T-helper 2 cell (primary cell): ENCODE measurements at places on chromosomes 1 and 21.

GRCh38 chr1:245156041-245156735 is 1.4 kb downstream of the KIF26B start:
- DNase-seq: peak; percentile 36

DNA sequence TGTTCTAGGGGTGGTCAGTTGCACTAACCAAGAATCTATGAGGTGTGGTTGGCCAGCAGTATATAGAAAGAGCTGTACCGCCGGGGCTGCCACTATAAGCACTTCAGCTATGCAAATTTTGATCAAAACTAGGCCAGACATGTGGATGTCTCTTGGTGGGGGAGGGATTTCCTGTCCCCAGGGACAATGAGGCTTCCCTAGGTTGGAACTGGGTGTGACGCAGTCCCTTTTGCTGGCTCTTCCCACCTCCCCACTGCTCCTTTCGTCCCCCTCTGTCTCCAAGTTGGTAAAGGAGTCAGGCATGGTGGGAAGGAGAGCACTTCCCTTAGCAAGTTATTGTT is 13.6 kb downstream of the SDCCAG8 start:
- DNase-seq: no peak

GRCh38 chr1:42913426-42914091 is 45.1 kb downstream of the SLC2A1 start:
- DNase-seq: peak; percentile 55

- DNase-seq: no peak
These were observed 153.2 kb downstream of the PRDM16 start for GRCh38 chr1:3222042-3222692.

GRCh38 chr1:235045921-235046601 is 82.6 kb downstream of the TOMM20 start:
- DNase-seq: no peak

DNA sequence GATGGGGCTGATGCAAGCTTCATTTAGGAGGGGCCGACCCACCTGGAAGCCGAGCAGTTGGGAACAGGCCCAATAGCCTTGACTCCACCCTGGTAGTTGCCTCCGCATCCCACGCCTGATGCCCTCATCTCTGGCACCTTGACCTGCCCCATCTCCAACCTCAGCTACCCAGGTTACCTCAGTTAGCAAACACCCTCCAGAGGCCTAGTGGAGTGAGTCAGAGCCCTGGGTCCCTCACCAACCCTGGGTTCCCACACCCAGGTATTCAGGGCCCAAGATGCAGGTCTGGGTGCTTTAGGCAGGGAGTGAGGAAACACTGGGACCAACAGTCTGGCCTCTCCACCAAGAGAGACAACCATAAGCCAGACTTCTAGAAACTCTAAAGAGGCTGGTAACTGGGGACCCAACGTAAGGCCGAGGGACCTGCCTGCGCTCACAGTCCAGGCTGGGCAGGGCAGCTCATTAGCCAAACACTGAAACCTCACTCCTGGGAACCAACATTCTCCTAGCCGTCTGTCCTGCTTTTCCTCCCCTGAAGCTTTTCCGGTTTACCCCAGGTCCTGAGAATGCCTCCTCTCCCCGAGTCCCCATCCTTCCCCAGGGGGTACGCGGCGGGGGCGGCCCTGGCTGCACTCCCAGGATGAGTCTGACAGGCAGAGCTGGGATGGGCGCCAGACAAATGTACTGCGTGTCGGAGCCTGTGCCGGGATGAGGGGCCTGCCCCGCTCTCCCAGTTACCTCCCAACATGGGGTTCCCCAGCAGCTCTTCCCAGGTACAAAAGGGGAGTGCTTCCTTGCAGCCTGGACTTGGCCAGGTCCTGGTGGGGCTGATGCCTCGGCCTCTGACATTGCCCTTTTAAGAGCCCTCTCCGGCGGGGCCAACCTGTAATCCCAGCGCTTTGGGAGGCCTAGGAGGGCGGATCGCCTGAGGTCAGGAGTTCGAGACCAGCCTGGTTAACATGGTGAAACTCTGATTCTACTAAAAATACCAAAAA is 8.9 kb upstream of the CELSR2 start:
- DNase-seq: no peak

DNA sequence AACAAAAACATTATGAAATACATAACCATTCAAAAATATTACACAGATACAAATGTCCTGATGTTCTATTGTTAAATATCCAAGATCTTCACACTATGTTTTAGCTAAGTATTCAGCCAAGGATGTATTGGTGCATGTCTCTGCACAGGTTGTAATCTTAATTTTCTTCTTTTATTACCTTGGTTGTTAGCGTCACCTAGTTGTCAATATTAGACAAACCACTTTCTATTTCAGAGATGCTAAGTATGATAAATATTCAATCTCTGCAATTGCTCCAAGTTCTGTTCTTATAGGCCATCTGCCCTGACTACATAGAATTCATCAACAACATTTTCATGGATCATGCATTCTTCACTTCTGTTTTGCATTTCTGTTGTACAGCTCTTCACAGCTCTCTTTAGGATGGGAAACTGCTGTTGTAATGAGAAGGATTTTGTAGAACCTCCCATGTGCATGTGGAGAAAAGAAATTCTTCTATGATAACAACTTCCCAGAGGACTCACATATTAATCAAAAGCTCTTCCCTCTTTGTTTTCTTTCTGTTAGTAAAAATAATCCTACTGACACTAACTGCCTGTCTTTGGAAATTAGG is 380.1 kb downstream of the NUF2 start:
- no peak for DNase-seq

DNA sequence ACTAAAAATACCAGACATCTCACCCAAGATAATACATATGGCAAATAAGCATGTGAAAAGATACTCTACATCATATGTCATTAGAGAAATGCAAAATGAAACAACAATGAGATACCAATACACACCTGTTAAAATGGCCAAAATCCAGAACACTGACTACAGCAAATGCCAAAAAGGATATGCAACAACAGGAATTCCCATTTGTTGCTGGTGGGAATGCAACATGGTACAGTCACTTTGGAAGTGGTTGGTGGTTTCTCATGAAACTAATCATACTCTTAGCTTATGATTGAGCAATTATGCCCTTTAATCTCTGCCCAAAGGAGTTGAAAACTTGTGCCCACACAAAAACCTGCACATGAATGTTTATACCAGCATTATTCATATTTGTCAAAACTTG is 6.4 kb upstream of the RGS2 start:
- DNase-seq: no peak

GRCh38 chr1:180192172-180192571 is 37.5 kb downstream of the QSOX1 start:
- no peak for DNase-seq
